Cerebellar nuclear complex (tissue), 1 donor: ENCODE measurements at places on chromosomes 16 and 17.

- DNase-seq: no peak
Measured at GRCh38 chr16:69435977-69436820, 11.8 kb downstream of the CYB5B start.

DNA sequence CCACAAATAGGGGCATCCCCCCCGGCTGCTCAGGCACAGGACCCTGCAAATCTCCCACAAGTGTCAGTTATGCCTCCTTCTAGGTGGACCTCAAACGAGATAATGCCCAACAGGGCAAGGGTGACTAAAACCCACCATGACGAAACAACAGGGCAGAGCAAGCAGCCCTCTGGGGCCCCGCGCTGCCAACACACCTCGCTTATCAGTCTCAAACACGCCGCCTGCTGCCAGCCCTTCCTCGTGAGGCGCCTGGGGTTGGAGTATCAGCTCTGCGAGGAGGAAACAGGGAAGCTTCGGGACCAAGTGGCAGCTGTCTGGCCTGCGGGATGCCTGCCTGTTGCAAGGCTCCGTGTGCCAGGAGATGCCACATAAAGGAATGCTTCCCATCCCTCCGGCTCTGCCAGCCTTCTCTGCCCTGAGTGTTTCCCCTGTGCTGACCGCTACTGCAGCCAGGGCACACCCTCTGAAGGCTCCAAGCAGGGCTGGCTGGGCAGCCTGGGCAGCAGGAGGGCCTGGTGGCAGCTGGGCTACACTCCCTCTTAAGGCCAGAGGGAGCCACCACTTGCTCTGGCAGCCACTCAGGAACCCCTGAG is 2.5 kb downstream of the SMIM5 start:
- peak; percentile 84 for DNase-seq

DNA sequence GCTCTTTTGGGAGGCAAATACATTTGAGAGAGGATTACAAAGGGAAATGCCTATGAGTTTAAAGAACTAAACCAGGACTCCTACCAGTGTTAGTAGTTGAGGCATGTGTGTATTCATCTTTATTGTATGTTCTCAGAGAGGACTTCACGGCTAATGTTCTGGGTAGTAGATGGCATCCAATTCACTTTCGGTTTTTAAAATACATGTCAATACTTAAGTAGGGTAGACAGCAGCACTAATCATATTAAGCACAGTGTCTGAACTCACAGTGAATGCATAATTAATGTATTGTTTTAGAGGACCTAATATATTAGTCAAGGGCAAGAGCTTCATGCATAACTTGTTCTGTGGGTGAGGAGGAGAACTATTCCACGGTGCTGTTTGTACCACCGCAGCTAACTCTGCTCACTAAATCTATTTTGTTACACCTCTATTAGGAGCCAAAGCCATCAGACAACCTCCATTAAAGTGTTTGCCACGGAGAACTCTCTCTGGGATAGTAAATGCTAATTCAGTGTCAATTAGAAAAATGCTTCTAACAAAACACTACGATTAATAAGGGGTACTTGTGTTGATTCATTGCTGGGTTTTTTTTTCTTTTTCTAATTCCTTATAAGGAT is 56.3 kb downstream of the COX10 start:
- no peak for DNase-seq

GRCh38 chr17:15154618-15155017 is 110.5 kb downstream of the PMP22 start:
- no peak for DNase-seq

GRCh38 chr16:67202426-67202825 is 3.5 kb downstream of the ELMO3 start:
- DNase-seq: no peak

GRCh38 chr17:49656247-49656646 is 21.6 kb downstream of the SPOP start:
- no peak for DNase-seq

DNA sequence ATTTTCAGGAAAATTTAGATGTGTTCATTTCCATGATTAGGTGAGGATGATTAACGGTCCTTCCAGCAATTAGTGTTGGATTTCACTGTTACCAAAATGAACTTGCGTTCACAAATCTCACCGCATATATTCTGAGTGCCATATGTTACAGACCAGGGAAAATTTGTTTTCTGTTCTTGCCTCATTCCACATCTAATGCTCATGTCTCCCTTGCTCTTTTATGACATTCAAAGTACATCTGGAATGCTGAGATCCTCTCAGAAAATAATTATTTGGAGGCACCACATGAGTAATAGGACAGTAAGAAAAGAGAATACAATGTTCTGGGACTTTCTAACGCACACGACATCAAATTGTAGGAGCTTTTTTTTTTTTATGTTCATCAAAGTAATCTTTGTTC is 406.5 kb downstream of the SHISA9 start:
- DNase-seq: no peak

DNA sequence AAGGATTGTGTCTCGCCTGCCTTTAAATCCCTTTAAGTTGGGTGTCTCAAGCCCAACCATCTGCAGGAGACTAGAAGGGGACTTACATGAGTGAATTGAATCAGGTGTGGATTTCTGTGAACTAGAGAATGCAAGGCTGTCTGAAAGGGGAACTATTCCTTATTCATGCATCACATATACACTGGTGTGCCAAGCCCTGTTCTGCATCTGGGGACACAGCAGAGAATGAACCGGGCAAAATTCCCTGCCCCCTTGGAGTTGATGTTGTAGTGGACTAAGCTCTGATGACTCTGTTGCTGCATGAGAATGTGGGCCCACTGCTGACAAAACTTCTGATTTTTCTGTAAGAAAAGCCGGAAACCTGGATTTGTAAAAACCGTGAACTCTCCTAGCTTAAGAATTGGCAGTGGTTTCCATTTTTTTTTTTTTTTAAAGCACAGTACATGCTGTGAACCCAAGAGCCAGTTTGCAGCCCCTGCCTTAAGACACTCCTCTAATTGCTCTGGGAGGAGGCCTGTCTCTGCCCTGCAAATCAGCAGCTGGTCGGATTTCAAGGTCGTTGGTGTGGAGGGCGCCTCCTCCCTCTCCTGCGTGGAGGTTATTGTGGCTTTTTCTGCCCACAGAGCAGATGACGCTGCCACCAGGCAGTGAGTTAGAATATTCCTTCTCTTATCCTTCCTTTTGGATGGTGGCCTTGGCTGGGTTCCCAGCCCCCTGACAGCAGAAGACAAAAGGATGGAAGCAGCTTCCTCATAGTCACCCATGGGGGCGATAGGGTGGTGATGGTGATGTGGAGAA is 131.0 kb downstream of the PRKCB start:
- no peak for DNase-seq

DNA sequence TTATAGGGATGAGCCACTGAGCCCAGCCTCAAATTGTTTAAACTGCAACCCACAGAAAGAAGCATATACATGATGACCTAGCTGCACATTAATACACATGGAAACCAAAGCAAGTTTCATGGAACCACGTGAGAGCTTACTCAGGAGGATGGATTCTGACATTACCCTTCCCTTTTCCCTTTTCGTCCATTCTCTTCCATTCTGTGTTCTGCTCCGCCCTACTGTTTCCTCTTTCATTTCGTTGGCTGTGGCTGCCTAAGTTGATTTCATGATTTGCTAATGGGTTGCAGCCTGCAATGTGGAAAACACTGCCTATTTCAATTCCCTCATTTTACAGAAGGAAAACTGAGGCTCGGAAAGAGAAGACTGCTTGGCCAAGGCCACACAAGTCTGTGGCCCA is 176.5 kb downstream of the C16orf78 start:
- no peak for DNase-seq

DNA sequence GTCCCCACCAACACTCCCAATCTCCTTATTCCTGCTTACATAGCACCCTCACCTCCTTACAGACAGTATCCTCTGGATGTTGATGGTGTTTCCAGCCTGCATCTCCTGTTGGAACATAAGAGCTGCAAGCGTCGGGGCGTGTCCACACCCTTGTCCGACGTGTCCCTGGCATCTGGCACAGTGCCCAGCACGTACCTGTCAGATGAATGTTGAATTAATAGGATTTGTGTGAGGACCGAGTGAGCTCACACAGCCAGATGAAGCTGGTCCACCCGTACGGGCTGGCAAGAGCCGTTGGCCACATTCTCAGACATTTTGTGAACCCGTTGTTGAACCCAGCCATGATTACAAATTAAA is 12.2 kb upstream of the CBX4 start:
- no peak for DNase-seq

- DNase-seq: peak; percentile 51
Measured at GRCh38 chr16:3027983-3028715, 4.3 kb downstream of the THOC6 start.

DNA sequence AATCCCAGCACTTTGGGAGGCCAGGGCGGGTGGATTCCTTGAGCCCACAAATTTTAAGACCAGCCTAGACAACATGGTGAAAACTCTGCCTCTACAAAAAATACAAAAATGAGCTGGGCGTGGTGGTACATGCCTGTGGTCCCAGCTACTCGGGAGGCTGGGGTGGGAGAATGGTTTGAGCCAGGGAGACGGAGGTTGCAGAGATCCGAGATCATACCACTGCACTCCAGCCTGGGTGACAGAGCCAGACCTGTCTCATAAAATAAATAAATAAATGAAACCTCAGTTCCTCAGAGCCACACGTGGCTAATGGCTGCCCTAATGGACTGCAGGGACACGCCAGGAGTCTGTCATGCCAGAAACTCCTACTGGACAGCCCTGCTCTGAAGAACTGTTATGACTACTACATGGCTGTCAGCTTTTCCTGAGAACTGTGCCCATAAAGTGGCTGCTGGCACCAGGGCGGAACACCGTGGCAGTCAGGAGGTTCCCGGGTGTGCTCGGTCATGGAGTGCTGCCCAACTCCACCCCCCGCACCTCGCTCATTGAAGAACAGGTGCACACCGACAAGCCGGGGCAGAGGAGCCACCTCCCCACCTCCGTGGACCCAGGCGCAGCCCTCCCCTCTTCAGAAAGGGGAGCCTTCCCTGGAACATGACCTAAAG is 4.3 kb downstream of the TMEM11 start:
- no peak for DNase-seq

- no peak for DNase-seq
Measured at GRCh38 chr17:79843474-79843815, 4.2 kb upstream of the CBX4 start.

GRCh38 chr16:968620-969019 is 2.2 kb downstream of the LMF1 start:
- DNase-seq: no peak

GRCh38 chr17:71726341-71726740 is 394.5 kb upstream of the SOX9 start:
- no peak for DNase-seq

DNA sequence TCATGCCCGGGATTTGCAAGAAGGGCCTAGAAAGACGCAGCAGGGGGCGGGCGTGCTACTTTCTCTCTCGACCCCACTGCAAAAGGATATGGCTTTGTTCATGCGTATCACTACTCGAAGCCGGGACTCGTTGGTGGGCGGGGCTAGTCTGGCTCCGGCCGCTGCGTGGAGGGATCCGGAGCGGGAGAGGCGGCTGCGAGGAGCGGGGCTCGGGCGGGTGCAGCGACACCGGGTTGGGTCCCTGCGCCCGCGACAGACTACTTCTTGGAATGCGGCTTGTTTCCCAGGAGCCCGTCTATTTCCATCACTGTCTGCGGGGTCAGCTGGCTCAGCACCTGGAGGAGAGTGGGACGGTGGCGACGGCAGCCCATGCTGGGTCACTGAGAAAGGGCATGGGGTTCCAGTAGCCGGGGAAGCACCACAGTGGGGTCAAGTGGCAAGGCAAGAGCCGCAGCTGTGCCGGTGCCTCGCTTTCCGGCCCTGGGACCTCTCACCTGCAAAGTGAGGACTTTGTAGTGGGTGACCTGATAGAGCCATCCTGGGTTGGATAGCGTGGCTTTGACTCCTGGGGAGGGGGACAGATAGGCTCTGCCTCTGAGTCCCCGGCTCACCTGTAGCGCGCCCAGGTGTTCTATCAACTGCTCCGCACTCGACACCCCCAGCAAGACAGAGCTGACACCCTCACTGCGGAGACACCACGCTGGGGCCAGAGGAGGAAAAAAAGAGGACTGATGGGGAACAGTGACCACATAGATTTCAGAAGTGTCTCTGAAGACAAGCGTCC is 6.6 kb downstream of the KCNAB3 start:
- DNase-seq: peak; percentile 24

- no peak for DNase-seq
Measured at GRCh38 chr17:80987941-80988461, 3.6 kb upstream of the CHMP6 start.

DNA sequence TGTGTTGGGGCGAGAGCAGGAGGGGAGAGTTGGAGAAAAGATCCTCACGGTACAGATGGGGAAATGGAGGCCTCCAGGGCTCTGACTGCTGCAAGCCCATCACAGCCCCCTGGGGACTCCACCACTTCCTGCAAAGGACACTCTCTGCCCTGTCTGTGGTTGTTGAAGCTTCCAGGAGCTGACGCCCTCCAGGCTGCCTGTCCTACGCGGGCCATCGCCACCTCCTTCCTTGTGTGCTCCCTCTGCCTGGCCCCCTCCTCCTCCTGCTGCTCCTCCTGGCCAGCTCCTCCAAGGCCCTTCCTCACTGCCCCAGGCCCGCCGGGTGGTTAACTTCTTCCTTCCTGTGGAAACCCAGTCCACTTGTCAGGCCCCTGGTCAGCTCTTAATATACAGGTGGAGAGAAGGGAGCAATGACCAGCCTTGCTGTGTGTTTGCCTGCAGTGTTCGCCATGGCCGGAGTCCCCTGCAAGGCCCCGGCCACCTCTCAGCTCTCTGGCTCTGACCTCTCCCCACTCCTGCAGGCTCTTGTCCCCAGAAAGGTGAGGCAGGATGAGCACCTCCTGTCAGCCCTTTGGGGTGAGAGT is 18.4 kb upstream of the STAC2 start:
- no peak for DNase-seq

DNA sequence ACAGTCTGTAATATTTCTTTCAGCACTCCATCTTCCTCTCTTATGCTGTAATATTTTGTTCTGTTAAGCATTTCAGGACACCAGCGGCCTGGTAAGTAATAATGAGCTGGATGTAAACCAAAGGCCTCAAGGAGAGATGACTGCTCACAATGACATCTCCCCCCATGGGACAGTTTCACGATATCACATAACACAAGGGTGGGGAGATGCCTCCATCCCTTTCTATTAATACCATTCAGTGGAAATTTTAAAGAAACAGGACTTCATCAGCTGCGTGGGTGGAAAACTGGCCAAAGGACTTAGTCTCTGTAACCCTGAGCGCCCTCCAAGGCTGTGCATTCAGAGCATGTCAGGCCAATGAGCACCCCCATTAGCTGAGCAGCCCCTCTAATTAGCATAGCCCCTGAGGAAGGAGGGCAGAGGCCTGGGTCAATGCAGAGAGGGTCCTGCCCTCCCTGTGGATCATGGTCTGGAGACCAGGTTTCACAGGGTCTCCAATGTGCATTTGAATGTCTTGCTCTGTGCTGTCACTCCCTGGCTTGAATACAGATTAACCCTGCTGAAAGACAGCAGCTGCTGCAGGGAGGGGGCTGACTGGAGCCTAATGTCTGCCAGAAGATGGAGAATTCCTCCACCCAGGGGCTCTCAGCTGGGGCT is 156.4 kb downstream of the HS3ST2 start:
- DNase-seq: no peak

- no peak for DNase-seq
Measured at GRCh38 chr16:88389621-88390160, 6.9 kb downstream of the ZNF469 start.

- DNase-seq: no peak
Measured at GRCh38 chr16:73405851-73406250, 357.9 kb upstream of the ZFHX3 start.
